Stimulated activated CD8-positive, alpha-beta memory T cell treated with anti-CD3 and anti-CD28 coated beads, Interleukin-4, amount 100 ng/mL, for 1 hour (primary cell): ENCODE measurements at places on chromosomes 6 and 20.

- no peak for DNase-seq
These were observed 19.6 kb downstream of the BHLHE23 start for GRCh38 chr20:62987114-62987513.

DNA sequence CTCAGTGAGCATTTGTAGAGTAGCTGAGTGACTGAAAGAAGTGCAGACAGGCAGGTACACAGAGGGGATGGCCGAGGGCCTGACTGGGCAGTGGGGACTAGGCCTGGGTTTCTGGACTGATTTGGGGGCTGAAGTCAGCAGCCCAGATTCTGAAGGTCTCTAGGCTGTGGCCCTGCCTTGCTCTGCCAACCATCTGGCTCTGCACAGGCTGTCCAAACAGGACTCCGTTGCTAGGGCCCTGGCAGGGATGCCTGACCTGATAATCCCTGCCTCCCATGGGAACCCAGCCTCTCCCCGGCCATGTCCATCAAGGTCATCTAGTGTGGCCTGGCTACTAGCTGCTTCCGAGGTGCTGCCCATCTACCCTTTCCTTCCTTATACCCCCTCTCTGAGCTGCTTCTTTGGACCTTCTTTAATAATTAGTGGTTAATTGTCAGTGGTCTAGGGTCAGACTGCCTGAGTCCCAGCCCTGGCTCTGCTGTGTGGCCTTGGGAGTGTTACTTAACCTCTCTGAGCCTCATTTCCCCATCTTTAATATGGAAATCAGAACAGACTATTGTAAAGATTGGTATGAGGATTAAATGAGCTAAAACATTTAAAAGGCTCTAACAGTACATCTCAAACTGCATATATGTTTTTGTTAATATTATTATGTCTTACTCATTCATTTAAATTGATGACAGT, 137.9 kb downstream of the VEGFA start:
- no peak for DNase-seq

DNA sequence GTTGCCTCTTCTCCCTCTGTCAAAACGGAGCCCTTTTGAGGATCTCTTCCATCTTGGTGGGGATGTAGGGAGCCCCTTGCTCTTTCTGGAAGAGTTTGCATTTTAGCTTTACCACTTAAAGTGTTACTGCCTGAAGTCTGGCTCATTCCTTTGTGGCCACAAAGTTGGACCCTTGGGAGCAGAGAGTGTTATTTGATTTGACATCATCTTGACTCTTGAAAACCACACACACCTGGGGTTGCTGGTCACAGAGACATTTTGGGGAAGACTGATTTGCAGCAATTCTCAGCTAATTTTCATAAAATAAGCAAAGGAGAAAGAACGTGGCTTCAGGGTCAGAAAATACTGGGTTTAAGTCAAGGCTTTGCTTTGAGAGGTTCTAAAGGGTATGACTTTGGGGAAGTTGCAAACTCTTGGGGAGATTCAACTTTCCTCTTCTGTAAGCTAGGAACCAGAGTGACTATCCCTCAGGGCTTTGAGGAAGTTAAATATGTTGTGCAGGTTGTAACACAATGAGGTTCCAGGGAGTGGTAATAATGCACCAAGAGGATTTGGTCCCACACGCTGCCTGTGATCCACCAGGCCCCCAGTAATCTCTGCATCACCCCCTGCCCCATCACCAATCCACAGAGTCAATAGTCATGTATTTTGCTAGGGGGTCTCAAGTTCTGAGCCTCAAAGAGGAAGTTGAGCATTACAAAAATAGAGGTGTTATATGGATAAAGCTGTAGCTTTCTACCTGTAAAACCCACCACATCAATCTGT, 141.6 kb upstream of the SLC24A3 start:
- no peak for DNase-seq

DNA sequence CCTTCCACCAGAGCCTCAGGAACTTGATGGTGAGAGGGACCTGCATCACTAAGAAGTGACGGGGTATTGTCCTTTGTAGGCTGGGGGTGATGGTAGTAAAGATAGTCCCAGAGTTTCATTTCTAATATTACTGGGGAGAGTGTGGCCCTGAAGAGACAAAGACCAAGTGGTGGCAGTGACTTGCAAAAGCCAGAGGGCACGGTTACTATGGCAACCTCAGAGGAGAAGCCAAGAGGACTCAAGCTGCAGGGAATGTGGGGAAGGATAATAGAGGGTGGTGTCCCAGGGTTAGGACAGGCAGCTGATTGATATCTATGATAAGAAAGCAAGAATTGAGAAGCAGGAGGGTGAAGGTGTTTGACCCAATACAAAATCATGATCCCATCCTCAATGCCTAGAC, 42.5 kb downstream of the HLA-G start:
- no peak for DNase-seq

GRCh38 chr6:63844287-63844686, 208.7 kb downstream of the PHF3 start:
- DNase-seq, result no peak

- DNase-seq, result no peak
These were observed 68.8 kb upstream of the EPB41L1 start for GRCh38 chr20:36085686-36086267.

DNA sequence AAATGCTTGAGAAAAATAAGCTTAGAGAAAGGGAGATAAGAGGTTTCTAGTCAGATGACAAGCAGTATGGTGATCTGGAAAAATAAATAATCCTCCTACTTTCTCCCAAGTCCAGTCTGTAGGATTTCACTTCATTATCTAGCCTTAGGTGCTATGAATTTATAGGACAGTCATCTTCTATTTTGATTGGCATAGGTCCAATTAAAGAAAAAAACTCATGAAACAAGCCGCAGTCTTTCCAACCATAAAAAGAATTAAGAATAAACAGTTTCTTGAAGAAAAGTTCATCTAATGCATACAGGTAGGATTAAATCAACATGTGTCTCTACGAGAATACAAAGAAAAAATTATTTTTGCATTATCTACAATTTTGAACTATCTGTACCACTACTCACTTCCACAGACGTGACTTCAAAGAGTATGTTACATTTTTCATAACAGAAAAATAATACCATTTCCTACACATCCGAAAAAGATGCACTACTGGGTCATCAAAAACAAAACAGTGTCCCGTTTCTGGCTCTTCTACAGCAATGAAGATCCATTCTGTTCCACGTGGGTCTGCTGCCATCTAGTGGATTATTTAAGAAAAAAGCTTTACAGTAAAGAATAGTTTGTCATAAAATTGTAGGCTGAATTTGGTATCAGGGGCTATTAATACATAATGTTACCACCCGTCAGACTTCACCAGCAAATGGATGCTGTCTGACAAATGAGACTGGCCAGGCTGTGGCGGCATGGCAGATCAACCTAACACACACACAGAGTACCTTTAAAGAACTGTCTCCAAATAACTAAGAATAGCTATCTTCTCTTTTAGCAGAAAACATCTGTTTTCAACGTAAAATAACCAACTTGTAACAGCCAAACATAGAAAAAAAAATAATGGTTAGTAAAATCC, 28.9 kb downstream of the STX7 start:
- no peak for DNase-seq

DNA sequence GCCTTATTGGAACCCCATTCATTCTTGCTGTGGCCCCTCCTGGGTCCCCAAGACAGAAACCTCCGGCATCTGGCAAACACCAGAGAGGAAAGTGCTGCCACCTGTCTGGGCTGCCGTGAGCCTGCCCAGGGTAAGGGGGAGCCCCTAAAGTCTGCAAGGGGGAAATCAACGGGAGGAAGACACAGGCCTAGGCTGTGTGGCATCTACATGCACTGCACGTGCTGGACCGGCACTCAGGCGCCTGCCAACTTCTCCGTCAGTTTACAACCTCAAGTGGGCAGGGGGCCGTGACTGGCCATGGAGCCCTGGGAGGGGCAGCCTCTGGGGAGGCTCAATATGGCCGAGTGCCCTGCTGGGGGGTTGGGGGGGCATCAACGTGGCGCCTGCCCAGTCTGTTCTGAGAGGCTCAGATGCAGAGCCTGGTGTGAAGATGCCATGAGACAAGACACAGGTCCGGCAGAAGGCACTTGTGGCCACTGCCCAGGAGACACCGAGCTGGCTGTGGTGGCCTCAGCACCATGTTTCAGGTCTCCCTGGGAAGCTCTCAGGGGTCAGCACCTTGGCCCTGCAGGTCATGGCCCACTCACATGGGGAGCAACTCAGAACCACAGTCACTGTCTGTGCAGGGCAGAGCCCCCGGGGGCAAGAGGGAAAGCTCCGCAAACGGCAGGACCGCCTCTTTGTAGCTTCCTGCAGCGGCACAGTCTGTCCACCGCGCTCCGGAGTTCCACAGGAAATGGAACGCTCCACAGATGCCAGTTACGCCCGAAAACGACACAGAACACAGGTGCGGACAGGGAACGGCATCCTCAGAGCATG, 8.4 kb downstream of the UCKL1 start:
- DNase-seq, result no peak

DNA sequence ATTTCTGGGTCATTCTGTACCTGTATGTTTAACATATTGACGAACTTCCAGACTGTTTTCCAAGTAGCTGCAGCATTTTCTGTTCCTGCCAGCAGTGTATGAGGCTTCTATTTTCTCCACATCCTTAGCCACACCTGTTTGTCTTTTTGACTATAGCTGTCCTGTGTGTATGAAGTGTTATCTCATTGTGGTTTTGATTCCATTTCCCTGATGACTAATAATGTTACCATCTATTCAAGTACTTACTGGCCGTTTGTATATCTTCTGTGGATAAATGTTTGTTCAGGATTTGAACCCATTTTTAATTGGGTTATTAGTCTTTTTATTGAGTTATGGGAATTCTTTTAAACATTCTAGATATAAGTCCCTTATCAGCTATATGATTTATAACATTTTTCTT, 95.2 kb downstream of the JAG1 start:
- no peak for DNase-seq

- DNase-seq, result no peak
These were observed 1.0 kb upstream of the THBS2 start for GRCh38 chr6:169254456-169255316.

DNA sequence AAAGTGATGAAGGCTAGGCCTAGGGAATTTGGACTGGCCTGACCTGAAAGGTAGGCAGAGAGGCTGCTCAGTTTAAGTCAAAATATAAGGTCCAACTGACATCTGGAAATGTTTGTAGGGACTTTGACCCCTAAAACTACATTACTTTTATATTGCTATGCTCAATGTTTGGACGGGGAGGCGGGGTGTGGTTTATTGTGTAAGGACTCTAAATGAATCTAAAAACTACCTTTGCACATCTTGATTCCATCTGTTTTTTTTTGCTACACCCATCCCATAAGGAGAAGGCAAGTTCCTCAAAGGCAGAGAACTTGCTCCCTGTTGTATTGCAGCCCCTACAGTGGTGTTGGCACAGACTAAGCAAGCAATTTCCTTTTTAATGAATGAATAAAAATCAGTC, 227.1 kb downstream of the HACE1 start:
- DNase-seq, result no peak
